Neuronal stem cell (in vitro differentiated cells): ENCODE measurements at places on chromosomes 11 and 22.

DNA sequence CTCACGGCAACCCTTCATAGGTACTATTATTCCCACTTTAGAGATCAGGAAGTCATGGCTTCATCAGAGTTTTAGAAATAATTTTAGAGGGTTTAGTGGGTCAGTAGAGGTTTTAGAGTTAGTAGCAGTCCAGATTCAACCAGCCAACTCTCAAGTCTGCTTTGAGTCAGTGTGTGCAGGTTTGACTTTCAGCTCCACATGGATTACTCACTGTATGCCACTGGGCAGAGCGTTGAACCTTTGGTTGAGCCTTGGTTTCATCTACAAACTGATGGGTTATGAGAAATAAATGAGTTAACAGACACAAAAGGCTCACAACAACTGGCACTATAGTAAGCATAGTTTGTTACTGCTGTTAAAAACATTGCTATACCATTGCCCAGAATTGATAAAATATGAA, 19.0 kb upstream of the TP53AIP1 start:
- DNase-seq = no peak

DNA sequence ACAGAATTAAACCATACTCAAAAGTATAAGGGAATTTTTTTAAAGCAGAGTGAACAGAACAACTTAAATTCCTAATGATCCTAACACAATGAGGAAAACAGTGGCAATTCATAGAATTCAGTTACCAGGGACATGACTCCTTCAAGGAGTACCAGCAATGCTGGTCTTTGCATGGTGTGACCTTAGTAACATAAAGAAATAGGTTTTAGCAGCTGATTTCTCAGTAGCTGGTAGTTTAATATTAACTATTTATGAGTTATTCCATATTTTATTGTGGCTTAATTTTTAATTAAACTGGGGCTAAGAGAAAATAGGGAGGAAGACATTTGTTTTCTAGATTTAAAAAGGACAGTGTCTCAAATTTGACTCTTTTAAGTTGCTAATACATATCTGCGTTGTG, 30.9 kb downstream of the CHKA start:
- DNase-seq = no peak

DNA sequence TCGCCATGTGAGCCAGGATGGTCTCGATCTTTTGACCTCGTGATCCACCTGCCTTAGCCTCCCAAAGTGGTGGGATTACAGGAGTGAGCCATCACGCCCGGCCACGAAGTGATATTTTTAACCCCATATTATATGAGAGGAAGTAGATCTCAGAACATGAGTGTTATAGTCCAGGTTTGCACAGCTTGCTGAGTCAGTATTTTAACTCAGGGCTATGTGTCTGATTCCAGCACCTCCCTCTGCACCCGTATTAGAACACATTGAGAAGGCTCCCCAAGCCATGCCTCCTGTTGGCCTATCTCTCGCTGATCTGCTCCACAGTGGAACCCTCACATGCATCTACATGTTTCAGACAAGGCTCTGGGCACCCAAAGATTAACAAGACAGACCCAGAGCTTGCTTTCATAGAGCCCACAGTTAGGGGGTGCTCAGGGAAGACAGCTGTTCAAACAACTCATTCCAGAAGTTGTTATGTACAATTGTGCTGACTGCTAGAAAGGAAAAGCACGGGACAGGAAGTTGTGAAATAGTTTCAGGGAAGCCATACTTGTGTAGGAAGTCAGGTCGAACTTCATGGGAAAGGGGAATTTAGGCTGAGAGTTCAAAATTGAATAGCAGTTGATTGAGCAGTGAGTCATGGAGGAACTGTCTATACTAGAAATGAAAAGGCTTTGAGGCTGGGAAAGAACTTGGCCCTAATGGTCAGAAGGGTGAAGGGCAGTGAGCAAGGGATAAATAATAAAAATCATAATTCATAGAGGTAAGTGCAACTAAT, 49.3 kb upstream of the CLPB start:
- no peak for DNase-seq

DNA sequence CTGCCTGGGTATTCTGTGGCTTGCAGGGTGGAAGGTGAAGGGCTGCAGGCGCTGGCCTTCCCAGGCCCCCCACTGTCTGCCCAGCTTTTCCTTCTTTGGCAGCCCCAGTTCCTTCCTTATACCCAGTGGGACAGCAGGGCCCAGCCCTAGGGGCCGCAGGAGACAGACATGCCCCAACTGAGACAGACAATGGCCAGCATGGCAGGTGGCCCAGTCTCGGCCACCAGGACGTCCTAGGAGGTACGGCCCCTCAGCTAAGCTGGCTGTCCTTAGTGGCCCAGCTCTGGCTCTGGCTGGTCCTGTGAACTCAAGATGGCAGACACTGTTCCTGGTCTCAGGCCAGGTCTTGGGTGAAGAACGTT, 35.9 kb downstream of the RTN4R start:
- no peak for DNase-seq

DNA sequence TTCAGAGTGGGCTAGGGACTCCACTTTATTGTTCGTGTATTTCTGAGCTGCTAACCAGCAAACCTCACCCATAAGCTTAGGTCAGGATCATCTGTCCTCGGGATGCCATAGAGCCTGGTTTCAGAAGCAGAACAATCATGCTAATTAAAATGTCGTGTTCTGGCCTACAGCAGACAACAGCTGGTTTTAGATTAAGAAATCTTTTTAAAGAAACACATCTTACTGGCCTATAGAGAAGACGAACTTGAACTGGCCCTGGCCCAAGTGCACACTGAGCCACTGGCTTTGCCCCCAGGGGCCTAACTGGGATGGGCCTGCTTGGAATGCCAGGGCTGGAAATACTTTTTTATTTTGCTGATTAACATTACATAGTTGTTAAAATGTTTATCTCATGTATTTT, 63.2 kb downstream of the ALX4 start:
- DNase-seq = no peak

- no peak for DNase-seq
Measured at GRCh38 chr11:1298695-1299492, 10.5 kb downstream of the TOLLIP start.

DNA sequence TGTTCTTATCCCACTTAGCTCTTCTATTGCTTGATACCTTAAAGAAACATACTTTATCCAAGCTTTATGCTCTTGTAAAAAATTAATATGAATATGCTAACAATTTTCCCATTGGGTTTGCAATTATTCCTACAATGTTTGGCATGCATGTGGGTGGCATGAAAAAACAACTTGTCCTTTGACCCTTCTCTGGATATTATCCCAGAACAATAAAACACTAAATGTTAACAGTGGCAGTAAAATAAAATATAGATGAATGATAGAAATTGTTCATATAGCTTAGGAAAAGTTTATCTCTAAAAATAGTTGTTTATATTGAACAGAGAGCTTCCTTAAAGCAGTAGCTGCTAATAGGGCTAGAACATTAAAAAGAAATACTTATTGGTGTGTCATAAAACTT, 860.5 kb upstream of the LRRC4C start:
- no peak for DNase-seq

- no peak for DNase-seq
Measured at GRCh38 chr11:79198898-79199250, 242.0 kb downstream of the TENM4 start.

DNA sequence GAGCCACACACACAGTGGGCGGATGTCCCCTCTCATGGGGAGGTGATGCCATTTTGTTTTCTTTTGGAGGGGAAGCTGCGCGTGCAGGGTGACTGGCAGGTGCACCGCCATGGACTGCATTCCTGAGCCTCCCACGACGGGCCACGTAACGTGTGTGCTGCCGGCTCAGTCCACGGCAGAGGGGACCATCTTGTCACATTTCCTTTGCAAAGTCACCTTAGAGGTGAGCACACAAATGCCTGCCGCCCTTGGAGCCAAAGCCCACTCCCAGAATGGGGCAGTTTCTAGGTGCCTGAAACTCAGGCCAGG, 262.5 kb downstream of the CTTN start:
- DNase-seq = no peak
